ENCODE measurements at places on chromosomes 1 and 21.

GRCh38 chr1:243465081-243465480 is 209.2 kb downstream of the SDCCAG8 start:
- no peak for DNase-seq

DNA sequence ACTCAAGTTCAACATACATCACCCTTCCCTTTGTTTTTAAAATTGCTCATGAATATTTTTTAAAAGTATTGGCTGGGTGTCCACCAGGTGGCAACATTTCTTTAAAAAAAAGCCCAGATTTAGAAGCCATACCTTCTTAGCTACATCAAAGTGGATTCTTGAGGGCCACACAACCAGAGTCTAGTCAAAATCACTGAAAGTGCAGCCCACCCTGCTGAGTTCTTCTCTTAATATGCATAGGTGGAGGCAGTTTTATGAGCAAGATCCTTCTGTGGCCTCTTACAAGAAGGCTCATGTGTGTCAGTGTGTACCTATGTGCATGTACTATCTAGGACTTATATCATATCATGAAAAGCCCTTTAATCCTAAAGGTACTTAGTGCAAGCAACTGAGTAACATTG is 16.9 kb upstream of the GNG12 start:
- DNase-seq = no peak

GRCh38 chr1:55735106-55735505 is 519.9 kb upstream of the USP24 start:
- no peak for DNase-seq

GRCh38 chr1:75952016-75952415 is 19.8 kb upstream of the ASB17 start:
- DNase-seq = no peak

DNA sequence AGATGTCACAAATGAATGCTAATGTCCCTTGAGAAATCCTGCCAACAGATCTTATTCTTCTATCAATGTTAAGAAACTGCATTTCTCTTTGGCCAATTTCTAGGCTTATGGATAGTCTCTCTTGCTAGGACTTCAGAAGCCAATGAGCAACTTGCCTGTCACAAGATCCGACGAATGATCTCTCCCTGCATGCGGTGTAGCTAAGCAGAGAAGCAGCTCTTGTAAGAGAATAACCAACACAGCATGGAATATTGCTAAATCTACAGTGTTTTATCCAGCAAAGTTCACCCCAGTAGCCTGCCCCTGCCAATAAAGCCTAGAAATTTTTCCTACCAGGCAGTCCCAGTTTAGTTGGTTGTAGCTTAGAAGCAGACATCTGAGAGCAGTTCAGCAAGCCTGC is 2.1 kb upstream of the SLC44A5 start:
- no peak for DNase-seq

GRCh38 chr1:172376431-172376830 is 44.1 kb upstream of the C1orf105 start:
- DNase-seq = no peak

- no peak for DNase-seq
Observed at GRCh38 chr1:147585640-147586383, 44.5 kb downstream of the BCL9 start.

- no peak for DNase-seq
Observed at GRCh38 chr21:35658242-35658641, 402.1 kb downstream of the SETD4 start.

DNA sequence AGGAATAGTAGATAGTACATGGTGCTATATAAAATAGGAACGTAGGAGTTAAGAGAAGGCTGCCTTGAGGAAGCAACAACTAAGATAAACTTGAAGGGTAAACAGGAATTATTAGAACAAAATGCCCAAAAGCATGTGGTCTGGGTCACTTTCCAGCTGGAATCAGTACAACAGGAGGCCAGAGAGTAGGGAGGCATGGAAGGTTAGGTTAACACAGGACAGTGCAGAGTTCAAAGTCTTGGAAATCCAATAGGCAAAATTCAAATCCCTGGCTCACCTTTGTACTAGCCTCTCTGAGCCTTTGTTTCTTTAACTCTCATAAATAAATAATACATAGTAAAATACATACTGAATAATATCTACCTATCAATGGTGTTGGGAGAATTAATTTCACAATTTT is 69.0 kb upstream of the NEK7 start:
- DNase-seq = no peak

DNA sequence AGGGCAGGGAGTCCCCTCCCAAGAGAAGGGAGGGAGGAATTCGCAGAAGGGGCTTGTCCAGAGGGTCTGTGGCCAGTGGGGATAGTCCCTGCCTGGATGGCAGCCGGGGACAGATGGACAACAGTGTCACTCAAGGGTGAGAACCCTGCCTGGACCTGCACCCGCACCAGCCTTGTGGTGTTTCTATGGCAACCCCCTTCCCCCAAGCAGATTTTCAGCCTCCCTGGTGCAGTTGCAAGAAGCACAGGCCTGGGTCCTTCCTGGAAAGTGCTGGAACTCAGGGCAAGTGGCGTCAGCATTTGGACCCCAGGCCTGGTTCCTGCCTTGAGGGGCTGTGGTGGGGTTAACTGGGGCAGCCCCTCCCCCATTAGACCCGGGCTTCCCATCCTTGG is 83.8 kb upstream of the ACTL8 start:
- DNase-seq = no peak

DNA sequence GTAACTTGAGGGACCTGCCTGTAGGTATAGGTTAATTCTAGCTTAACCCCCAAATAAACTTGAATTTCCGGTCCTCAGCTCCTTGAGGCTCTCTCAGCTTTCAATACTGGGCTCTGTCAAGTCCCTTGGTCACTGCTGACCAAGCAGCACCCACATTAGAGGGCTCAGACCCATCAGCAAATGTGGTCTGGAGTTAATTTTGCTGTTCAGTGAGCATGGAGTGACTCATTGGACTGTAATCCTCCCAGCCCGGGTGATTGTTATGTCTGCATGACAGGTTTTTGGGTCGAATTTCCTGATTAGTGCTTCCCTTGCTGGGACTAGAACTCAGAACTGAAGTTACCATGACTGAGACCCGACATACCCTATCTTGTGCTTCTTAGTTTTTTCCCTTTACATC is 130.6 kb downstream of the URB2 start:
- no peak for DNase-seq

DNA sequence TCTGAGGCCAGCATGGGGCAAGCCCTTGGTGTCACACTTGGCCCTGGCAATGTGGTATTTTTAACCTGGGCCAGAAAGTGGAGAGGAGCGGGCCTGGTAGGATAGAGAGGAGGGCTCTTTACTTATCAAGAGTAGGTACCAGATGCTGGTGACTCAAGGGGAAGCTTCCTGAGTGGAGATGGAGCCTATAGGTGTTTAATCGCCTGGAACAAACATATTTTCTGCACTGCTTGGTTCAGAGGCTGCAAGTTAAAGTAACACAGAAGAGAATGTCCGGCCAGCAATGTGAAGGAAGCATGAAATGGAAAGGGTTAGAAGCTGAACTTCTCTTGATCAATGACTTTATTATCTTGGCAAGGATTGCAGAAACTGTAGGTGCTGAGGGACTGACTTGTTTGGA is 74.3 kb downstream of the DDR2 start:
- no peak for DNase-seq

DNA sequence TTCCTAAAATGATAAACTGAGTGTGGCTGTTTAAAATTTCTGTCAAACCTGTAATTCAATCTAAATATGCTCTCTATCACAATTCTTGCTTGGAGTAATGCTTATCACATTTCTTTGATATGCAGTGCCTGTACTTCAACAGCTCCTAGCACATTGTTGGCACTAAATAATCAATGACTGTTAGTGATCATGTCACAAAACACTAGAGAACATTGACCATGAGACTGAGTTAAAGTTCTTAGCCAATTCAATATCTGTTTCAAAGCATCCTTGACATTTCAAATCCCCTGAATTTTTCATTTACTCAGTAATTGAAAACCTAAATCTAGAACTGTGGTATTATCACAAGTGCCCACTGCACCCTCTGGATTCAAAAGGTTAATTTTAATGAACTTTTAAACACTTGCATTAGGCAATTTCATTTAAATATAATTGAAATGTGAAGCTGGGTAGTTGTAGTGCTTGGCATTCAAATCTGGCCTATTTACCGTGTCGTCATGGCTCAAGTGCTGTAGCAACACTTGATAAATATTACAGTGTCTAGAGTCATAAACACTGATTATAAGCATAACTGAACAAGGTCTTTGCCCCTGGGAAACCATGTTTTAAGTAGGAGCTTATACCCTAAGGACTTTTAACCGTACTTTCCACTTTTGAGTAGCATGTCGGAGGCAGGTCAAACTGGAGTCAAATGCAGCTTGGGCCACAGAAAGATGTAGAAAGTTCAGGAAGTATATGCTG is 143.6 kb downstream of the LRRC7 start:
- no peak for DNase-seq

DNA sequence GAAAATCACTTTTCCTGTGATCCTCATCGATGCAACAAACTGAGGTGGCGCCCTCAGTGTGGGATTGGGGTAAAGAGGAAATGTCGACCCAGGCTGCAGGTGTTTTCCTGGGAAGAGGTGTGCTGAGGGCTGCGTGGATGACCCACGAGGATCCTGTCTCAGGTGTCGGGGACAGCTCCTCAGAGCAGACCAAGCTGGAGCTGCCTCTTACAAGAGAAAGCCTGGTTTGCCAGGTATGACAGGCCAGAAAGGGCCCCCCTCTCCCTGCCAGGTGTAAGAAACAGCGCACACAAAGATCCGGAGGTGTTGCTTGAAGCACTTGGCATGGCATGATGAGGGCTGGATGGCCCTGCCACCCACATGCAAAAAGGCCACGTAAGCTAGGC is 12.6 kb downstream of the FHAD1 start:
- DNase-seq = no peak

GRCh38 chr1:31776032-31776431 is 11.9 kb upstream of the ADGRB2 start:
- DNase-seq = no peak

DNA sequence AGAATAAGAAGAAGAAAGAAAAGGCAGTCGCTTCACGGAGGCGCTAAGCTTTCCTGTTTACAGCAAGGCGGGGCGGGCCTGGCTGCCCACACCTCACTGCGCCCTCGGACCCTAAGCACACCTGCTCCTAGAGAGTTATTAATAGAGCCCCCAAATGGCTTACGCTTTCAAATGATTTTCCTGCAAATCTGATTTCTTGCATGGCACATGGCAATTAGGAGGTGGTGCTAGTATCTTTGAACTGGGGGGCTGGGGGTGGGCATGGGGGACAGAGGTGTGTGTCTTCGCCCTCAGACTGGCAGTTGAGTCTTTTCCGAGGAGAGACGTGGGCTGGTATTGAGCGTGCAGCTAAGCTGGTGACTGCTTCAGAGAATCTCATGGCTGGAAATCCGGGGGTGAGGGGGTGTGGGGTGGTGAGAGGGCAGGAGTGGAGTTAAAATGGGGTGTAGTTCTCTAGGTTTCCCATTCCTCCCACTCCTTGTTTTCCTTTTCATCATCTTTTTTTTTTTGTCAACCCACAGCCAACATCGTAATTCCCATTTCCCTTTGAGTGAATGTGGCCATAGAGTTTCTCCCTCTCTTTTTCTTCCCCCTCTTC is 1.3 kb downstream of the S1PR1 start:
- DNase-seq = peak; percentile 22

- DNase-seq = no peak
Observed at GRCh38 chr1:22388671-22389450, 62.8 kb upstream of the ZBTB40 start.

DNA sequence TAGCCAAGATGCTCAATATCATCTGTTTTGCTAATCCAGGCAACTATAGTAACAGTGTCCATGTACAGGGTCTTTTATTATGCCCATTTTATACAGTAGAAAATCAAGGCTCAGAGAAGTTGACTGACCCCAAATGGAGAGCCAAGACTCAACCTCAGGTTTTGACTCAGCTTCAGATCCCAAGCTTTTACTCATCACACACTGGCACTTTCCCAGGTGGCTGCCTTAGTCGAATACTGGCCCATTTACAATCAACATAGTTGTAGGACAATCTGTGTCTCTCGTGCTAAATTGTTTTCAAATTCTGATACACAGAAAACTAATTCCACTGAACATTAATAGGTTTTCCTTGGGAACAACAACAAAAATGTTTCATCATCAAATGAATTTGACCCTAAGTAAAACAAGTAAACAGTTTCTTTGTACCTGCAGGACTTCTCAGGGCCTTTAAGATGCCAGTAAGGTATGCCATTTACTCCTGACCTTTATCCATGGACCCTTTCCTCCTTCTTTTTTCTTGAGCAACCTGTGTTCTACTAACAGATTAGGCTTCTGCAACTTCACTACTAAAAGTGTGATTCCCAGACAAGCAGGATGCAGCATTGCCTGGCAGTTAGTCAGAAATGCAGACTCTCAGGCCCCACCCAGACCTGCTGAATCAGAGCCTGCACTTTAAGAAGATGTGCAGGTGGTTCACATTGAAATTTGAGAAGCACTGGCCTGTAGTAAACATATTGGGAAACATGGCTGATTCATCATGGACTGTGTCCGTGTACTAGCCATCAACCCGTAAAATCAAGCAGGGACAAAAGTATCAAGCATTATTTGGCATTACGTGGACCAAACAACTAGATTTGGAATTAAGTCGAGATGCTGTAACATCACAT is 128.8 kb downstream of the RRAGC start:
- DNase-seq = no peak

GRCh38 chr1:189530162-189530561 is 947.5 kb downstream of the BRINP3 start:
- DNase-seq = no peak

- no peak for DNase-seq
Observed at GRCh38 chr1:227136210-227136820, 182.0 kb downstream of the CDC42BPA start.

- DNase-seq = no peak
Observed at GRCh38 chr1:209988706-209989105, 50.7 kb downstream of the SYT14 start.

DNA sequence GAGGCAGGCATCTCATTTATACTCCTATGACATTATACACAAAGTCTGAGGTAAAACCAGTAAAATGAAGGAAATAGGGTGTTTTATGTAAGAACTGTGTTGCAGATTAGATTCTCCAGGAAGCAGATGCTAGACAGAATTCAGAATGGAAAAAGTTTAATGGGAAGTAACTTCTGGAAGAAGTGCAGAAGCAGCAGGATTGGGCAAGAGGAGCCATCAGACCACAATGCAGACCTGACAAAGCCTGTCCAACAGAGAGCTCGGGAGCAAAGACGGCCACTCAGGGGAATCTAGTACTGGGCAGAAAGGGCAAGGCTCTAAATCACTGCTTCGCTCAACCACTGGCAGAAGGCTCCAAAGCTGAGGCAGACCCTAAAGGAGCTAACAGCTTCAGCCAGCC is 33.7 kb downstream of the FBXO42 start:
- DNase-seq = no peak

- DNase-seq = no peak
Observed at GRCh38 chr1:225998560-225999226, 450 bp downstream of the SDE2 start.

DNA sequence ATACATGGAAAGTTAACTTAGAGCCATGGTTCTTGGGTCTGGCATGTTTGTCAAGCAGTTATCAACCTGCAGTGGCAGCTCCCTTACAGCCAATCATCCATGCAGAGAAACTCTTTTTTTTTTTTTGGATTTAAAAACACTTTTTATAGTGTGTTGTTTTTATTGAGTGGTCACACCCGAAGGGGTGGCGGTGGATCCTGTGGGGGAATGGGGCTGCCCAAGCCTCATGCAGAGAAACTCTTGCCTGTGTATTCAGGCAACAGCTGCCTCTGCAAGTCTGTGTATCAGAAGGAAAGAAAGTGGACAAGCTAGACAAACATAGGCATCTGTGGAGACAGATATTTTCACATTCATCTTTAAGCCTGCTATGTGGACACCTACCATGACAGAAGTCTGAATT is 104.8 kb downstream of the GLUL start:
- no peak for DNase-seq
